Activated CD4-positive, alpha-beta T cell treated with anti-CD3 and anti-CD28 coated beads, Interleukin-2, amount 10 ng/mL, durations not matched to agents 24 days and 14 days (primary cell): ENCODE measurements at places on chromosomes 7 and 10. TPM values are rescaled to one million over a fixed set of nuclear protein-coding genes. Genes with fewer than 3 reads are reported as not detected.
A peak's percentile ranks its signal among the peaks of the same experiment; 100 is the strongest.

- peak; percentile 39 for DNase-seq
These were observed 13.1 kb upstream of the SAMD9L start for GRCh38 chr7:93161181-93161762.

DNA sequence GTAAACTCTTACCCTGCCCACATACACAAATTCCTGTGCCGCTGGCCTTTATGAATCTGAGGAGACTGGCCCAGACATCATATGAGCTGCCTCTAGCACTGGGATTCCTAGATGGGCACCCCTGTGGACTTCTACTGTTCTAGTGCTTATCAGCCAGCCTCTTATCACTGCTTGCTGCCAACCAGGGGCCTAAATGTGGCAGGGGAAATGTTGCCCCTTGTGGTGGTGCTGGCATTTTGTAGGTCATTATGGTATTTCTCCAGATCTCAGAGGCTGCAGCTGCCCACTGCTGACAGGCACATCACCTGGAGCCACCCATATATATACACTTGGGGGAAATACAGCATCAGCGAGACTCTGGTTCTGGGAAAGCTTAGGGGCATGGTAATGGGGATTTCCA lies 5.4 kb downstream of the SFR1 start:
- no peak for DNase-seq

- no peak for DNase-seq
These were observed 352.5 kb upstream of the MGMT start for GRCh38 chr10:129114588-129114987.

DNA sequence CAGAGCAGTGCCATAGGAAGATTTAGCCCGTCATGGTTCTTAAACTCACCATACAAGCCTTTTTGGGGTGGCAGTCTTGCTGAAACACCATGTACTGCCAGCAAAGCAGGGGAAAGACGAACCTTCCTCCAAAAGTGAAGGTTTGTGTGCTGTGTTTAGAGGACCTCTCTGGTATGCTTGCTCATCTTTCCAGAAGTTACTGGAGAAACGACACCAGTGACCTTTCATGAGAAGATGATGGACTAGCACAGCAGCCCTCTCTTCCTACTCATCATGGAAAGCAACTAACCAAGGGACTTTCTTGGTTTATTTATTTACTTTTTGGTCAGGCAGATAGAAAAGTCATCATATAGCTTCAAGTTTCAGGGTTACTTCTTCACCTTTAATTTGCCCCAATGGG lies 247.4 kb downstream of the PTEN start:
- no peak for DNase-seq

DNA sequence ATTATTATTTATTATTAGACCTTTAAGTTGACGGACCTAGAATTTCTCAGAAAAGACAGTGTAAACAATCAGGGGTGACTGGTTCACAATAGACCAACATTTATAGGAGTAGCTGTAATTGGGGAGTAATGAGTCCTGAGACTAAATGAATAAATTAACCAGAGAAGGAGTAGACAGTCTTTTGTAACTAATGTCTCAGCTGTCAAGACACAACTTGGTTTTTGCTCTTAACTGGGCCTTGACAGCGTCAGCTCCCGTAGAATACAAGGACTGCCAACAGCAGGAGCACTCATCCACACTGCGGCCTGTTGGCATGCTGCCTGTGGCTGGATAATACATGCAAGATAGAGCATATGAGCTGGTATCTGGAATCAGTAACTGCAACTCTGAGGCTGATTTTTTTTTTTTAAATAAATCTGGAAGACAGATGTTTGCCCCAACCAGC lies 123.9 kb downstream of the CACNA2D1 start:
- DNase-seq = no peak

The ELFN1 gene
- total RNA-seq = not detected in 2 replicates

The PRPS1L1 gene
- not detected in 2 replicates for total RNA-seq

The NEUROD6 gene
- not detected in 2 replicates for total RNA-seq

The SP8 gene
- total RNA-seq = not detected in 2 replicates

The ATP5MK gene
- total RNA-seq = 477 and 504 TPM in 2 replicates

The HIBADH gene
- 21.5 and 22.6 TPM in 2 replicates for total RNA-seq

The GIMAP5 gene
- 44.4 and 50.9 TPM in 2 replicates for total RNA-seq
